Kidney (tissue), 22 donors: ENCODE measurements at places on chromosomes 3 and 15. TPM values are rescaled to one million over a fixed set of nuclear protein-coding genes. Genes with fewer than 3 reads are reported as not detected.

- DNase-seq: no peak
Measured at GRCh38 chr15:95302809-95303208, 1027.7 kb upstream of the NR2F2 start.

GRCh38 chr3:136075811-136076210, 110.3 kb downstream of the PPP2R3A start:
- no peak for DNase-seq

DNA sequence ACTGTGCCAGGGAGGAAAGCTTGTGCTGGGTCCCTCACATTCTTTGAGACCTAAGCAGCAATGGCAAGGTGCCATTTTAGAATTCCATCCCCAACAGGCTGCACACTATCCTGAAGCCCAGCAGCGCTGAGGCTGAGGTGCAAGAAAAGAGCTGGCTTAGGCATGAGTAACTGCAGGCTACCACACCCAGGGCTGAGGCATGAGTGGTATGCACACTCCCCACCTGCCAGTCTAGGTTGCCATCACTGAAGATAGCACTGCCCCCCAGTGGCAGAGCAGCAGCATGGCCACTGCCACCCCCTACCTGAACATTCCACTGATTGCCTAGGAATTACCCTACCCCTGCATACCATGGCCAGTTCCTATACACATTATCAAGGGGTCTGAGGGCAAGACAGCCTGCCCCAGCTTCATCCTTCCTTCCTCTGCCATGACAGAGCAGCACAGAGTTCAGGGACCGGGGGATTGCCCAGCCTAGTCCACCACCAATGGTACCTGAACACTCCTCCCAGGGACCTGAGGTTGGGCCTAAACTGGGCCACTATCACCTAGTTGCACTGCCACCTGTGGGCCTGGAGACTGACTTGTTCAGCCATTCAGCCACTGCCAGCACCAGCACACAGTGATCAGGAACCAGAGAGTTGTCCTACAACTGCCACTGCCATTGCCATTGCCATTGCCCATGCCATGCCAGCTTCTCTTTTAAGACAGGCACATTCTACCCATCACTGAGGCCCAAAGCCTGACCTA, 129.8 kb downstream of the SATB1 start:
- peak; percentile 4 for DNase-seq

RTP1 gene
- polyA plus RNA-seq: not detected

GRCh38 chr3:36663666-36664291, 100.6 kb downstream of the DCLK3 start:
- DNase-seq: no peak

CSPG4 gene
- polyA plus RNA-seq: 4.4 TPM

DNA sequence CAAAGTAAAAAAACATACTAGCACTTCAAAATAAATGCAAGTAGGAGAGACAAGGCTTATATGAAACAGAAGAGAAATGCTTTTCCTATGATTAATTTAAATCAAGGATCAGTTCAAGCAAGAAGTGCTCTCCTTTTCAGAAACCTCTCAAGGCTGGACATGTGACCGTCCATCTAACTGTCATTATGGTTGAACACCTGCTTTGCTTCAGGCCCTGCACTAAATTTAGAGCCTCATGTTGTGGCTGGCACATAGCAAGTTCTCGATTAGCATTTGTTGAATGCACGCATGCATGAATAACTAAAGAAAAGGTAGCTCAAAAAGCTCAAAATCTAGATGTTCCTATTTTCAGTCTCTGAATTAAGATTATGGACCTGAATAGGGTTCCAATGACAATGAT, 82.0 kb downstream of the SV2B start:
- no peak for DNase-seq

- no peak for DNase-seq
Measured at GRCh38 chr3:128767094-128767750, 41.2 kb downstream of the RAB7A start.

IMPG2 gene
- 0.15 TPM for polyA plus RNA-seq

DNA sequence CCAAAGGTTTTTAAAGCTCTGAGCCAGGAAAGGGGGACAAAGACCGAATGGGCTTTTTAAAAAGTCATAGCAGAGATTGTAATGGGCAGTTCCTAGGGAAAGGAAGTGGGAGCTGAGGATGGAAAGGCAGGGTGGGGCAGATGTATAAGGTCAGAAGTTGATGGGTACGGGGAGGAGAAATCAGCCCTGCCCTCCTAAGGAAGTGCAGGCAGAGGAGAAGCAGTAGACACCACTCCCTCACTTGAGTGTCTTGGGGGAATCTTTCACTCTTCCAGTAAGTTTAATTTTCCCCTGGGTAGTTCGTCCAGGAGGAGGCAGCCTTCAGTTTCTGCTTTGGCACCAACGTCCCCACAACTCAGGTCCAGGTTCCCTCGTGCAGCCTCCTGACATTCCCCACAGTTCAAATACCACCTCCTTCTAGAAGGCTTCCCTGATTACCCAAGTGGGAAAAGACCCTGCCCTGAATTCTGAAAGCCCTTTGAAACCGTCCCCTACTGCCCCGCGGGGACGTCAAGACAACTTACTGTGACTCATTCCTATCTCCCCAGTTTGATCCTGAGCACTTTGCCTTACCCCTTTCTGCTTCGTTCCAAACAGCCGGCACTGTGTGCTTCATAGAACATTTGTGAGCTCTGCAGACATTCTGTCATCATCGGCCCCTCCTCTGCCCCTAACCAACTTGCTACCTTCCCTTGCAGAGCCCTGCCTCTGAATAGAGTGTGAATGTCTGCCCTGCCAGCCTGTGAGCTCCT, 14.3 kb upstream of the SRP14 start:
- DNase-seq: no peak

ROPN1B gene
- polyA plus RNA-seq: not detected

GRCh38 chr3:165852711-165853110, 15.5 kb upstream of the BCHE start:
- DNase-seq: no peak

DNA sequence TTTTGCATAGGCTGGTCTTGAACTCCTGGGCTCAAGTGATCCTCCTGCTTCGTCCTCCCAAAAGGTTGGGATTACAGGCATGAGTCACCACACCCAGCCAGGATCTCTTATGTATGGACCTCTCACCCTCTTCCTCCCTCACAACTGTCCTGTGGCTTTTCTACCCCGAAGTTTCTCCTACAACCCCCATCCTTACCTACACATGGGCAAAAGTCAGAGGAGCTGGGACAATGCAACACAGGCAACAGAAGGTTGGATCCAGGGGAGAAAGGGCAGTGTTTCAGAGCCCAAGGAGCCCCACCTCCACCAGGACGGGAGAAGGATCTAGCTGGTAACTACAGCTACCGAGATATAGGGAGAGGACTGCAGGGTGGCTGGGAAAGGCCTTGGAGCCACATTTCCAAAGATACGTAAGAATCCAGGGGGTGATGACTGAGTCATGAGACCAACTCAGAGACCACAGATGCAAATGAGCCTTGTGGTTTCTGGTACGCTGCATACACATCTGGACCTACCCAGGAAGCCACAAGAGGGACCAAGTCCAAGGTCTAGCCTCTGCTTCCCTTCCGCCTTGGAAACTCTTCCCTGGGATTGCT, 13.6 kb downstream of the IGDCC4 start:
- DNase-seq: peak; percentile 3

GRCh38 chr3:62771331-62772072, 103.7 kb downstream of the CADPS start:
- peak; percentile 55 for DNase-seq

TGM4 gene
- polyA plus RNA-seq: not detected

PDZRN3 gene
- polyA plus RNA-seq: 9.5 TPM

- no peak for DNase-seq
Measured at GRCh38 chr3:48966876-48967361, 23.1 kb upstream of the P4HTM start.

DNA sequence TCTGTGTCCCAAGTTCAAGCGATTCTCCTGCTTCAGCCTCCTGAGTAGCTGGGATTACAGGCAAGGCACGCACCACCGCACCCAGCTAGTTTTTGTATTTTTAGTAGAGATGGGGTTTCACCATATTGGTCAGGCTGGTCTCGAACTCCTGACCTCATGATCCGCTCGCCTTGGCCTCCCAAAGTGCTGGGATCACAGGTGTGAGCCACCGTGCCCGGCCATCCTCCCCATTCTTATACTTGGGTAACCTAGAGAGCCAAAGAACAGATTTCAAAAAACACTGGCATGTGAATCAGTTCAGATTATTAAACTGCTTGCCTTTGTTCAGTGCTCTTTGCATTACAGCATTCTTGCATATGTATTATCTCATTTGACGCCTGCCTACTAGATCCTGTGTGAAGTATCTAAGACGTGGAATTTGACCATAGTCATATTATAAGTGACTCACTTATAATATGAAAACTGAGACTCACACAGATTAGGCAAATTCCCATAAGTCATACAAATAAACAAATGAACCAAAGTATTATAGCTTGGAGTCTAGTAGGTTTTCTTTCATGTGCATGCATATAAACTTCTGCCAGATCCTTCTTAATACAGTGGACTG, 123.5 kb downstream of the UNC13C start:
- no peak for DNase-seq

RSRC1 gene
- polyA plus RNA-seq: 14.3 TPM

SEMA3G gene
- 28.2 TPM for polyA plus RNA-seq

- DNase-seq: no peak
Measured at GRCh38 chr15:40263024-40263754, 19.7 kb downstream of the ANKRD63 start.

DNA sequence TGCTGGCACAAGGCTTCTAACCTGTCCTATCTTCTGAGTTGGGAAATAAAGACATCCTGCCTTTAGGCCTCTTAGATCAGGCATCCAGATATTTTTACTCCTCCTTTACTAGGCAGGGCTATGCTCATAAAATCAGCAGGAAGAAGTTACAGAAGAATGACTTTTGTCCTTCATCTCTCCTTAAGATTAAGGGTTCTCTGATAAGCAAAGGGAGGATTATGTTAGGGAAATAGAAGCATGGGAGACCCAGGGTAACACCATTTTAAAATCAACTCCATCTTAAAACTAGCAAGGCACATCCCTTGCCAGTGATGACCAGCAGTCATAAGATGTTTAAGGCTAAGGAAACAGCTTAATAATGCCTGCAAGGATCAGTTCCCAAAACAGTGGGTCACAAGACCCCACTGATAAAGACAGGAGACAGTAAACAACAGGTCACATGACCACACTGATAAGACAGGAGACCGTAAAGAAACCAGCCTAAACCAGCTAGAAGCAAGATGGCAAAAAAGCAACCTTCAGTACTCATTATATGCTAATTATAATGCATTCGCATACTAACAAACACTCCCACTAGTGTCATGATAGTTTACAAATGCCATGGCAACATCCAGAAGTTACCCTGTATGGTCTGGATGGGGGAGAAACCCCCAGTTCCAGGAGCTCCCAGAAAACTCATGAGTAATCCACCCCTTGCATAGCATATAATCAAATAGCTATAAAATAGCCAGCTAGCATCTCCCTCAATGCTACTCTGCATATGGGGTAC, 14.5 kb upstream of the EHHADH start:
- no peak for DNase-seq

DNA sequence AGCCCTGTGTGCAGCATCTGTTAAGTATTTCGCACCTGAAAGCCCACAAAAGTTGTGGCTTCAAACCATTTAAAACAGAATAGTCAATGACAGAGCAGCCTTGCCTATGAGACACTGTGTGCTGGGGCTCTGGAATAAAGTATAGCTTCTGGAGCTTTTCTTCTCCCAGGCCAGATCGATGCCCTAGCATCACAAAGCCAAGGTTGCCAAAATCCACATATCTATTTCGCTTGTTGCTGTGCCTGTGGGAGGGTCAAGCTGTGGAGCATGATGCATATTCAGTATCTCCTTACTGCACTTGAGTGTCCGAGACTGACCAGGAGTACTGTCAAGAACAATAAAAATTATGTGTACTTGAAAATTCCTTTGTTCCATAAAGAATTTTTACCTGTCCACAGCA, 7.6 kb downstream of the PLOD2 start:
- DNase-seq: no peak

- no peak for DNase-seq
Measured at GRCh38 chr15:90402223-90402622, 14.2 kb downstream of the IQGAP1 start.
